ENCODE measurements at places on chromosomes 12 and 14.

- no peak for DNase-seq
Measured at GRCh38 chr12:97560786-97561618, 98.4 kb downstream of the RMST start.

- DNase-seq = no peak
Measured at GRCh38 chr12:91617818-91618217, 435.2 kb upstream of the DCN start.

- no peak for DNase-seq
Measured at GRCh38 chr12:102800565-102800964, 116.5 kb downstream of the PAH start.

GRCh38 chr14:21868442-21869046, 194.9 kb upstream of the OR4E1 start:
- no peak for DNase-seq

DNA sequence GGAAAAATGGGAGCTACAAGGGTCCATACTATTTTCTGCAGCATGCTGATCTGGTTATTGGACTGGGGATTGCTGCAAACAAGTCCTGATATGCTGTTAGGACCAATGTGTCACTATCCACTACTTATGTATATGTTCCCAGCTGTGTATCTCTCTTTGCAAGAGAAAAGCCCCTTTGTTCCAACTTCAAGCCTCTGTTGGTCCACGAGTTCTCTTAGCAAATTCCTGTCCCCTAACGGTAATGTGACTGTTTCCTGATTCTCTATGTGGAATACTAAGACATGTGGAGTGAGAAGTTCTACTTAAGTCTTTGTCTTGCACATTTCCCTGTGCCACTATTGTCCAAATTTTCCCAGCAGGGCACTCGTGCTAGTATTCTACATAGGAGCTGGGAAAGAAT, 557.7 kb downstream of the FSCB start:
- no peak for DNase-seq

GRCh38 chr12:98422812-98423211, 92.6 kb upstream of the TMPO start:
- no peak for DNase-seq

DNA sequence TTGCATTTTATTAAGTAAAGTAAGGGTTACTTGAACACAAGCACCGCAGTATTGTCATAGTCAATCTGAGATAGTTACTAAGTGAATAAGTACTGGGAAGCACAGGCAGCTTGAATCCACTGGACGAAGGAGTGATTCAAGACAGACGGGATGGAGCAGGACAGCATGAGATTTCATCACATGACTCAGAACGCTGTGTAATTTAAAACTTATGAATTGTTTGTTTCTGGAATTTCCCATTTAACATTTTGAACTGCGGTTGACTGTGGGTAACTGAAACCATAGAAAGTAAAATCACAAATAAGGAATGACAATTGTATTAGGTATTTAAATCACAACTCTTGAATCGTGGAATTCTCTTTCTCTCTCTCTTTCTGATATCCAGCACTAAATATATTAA, 1630.4 kb upstream of the SEL1L start:
- peak; percentile 84 for DNase-seq

DNA sequence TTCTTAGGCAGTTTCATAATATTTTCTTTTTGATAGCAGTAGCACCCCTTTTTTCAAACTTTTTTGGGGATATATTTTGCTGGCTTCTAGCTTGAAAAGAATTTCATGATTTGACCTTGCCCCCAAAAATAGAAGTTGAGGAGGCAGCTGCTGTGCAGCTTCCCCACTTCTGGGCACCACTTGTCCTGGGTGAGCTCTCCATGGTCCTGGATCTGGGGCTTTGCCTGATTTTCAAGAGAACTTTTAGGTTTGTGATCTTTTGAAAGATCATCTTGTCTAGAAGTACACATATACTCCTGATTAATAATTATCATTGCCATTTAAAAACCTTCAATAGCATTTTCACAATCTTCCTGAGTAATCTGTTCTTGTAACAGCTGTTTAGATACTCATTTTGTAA, 271.6 kb downstream of the NPAS3 start:
- DNase-seq = no peak

DNA sequence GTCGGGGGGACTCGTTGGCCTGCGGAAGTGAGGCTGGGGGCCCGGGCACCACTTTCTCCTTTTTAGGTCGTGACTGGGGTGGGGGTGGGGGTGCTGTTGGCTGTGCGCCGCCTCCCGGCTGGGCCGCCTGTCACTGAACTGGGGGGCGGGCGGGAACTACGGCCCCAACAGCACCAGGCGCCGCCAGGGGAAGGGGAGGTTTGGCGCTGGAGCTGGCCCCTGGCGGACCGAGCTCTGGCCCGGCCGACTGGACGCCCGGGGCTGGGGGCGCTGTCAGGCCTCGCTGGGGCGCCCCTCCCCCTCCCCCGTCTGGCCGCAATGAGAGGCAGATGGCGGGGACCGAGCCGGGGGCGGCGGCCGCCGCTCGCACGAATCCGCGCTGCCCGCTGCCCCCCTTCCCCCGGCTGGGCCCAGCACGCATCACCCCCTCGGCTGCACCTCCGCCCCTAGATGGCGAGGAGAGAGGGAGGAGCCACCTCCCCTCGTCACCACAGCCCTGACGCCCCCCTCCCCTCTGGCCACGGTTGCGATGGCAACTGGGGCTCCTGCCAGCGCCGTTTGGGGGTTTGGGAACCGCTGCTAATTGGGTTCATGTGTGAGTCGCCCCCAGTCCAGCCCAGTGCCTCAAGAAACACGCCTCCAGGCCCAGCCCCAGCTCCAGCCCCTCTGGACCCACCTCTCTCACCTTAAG, 723 bp downstream of the NFATC4 start:
- DNase-seq = no peak

DNA sequence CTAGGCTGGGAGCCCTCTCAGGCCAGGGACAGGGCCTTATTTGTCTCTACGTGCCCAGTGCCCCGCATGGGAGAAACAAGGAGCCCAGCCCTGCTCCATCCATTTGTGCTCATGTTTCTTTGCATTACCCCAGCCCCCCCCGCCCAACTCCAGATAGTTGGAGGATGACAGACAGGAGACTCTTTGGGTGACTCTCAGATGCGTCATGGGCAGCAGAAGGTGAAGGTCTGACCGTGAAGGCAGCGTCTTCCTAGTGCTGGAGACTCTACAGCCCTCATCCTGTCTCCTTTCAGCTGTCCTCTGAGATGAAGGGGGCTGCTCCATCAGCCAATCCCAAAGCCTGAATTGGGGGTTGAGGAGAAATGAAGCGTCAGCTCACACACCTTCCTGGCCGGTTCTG, 283 bp upstream of the PSMB11 start:
- DNase-seq = no peak

- DNase-seq = no peak
Measured at GRCh38 chr14:41607966-41608663, 1.4 kb downstream of the LRFN5 start.

GRCh38 chr12:16467272-16467671, 119.8 kb downstream of the MGST1 start:
- no peak for DNase-seq

- DNase-seq = no peak
Measured at GRCh38 chr12:124240493-124240892, 54.4 kb upstream of the RFLNA start.

GRCh38 chr12:81644503-81644902, 114.6 kb downstream of the PPFIA2 start:
- peak; percentile 35 for DNase-seq

DNA sequence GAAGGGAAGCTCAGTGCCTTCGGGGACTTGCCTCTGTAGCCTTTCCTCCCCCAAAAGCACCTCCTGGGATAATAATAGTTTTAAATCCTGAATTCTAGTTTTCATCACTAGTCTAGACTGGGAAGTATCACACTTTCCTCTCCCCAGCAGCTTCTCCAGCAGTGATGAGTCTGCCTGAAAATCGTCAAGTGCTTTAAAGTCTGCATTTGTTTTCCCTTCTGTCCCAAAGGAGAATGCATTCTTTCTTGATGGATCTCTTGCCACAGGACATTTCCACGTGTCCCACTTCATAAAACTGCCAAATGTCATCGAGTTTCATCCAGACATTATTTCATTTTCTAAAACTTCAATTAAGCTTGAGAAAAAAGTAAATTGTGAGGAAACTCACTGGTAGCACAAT, 15.0 kb downstream of the CSRP2 start:
- DNase-seq = no peak

DNA sequence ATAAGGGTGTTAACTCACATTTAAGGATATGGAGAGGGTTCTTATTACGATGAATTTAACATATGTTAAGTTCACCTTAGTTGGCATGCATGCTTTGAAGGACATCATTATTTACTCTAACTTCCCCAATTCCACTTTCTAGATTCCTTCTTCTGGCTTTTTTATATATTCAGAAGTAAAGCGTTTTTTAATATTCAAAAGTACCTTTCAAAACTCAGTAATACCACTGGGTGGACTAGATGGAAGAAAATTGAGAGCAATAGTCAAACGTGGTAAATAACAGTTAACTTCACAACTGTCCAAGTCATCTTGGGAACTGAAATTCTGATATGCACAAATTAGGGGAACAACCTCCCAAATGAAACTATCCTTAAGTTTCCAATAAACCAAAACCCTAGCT, 9.1 kb downstream of the SINHCAF start:
- no peak for DNase-seq

DNA sequence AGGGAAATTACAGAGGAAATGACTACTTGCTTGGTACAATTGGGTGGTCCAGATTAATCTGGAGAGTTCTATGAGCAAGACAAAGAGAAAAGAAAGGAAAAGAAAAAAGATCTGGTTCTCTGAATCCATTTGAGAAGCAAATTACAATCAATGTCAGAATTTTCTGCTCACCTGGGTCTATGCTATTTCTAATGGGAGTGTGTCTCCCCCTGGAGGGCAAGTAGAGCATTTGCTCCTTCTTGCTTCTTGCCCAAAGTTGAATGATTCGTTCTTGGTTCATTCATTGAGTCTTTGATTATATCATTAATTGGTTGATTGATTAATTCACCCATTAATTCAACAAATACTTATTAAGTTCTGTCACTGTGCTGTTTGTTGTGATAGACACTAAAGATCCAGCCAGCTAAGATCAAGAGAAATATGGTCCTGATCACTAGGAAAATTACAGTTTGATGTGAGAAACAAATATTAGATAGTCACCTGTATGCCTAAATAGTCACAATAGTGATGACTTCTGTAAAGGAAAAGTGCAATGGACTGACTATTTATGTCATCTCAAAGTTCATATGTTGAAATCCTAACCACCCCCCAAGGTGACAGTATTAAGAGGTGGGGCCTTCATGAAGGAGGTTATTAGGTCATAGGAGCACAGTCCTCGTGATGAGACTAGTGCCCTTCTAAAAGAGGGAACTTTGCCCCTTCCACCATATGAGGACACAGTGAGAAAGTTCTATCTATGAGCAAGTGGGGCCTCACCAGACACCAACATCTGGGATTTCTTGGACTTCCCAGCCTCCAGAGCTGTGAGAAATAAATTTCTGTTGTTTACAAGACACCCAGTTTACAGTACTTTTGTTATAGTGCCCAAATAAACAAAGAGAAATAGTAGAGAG, 8.0 kb upstream of the ASB8 start:
- peak; percentile 15 for DNase-seq

- no peak for DNase-seq
Measured at GRCh38 chr14:31449971-31450610, 7.2 kb downstream of the DTD2 start.

- no peak for DNase-seq
Measured at GRCh38 chr12:77645966-77646598, 184.6 kb upstream of the NAV3 start.

- no peak for DNase-seq
Measured at GRCh38 chr14:75643985-75644384, 16.7 kb downstream of the ERG28 start.

DNA sequence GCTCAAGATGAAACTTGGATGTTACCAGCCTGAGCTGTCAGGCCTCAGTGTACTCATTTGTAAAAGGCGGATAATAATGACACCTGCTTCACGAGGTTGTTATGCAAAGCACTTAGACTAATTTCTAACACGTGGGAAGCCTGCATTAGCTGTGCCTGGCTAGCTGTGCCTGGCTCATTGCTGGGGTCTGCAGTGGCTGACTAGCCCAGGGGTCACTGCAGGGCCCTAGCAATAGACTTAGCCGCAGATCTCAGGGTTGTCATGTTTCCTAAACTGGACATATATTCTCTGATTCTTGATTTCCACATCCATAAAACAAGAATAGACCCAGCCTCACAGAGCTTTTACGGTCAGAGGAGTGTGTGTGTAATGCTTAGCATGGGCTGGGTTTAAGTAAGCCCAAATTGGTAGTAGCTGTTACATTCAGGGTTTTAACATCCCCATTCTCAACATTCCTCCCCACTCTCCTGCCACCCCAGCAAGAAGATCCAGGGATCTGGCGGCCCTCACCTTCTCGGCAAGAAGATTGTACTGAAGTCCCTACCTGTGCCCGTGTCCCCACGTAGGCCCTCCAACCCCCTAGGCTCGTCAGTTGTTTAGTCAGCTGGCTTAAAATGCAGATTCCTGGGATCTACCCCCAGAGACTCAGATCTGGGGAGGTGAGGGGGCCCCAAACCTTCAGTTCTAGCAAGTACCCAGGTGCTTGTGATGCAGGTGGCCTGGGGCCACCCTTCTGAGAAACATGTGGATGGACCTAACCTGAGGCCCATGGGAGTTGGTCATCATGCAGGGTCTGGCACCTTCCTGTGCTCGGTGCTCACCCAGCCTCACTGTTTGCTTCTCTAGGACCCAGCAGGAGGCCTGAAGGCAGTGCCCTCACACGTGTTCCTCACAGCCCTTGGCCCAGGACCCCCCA, 8.6 kb downstream of the NR4A1 start:
- DNase-seq = no peak

DNA sequence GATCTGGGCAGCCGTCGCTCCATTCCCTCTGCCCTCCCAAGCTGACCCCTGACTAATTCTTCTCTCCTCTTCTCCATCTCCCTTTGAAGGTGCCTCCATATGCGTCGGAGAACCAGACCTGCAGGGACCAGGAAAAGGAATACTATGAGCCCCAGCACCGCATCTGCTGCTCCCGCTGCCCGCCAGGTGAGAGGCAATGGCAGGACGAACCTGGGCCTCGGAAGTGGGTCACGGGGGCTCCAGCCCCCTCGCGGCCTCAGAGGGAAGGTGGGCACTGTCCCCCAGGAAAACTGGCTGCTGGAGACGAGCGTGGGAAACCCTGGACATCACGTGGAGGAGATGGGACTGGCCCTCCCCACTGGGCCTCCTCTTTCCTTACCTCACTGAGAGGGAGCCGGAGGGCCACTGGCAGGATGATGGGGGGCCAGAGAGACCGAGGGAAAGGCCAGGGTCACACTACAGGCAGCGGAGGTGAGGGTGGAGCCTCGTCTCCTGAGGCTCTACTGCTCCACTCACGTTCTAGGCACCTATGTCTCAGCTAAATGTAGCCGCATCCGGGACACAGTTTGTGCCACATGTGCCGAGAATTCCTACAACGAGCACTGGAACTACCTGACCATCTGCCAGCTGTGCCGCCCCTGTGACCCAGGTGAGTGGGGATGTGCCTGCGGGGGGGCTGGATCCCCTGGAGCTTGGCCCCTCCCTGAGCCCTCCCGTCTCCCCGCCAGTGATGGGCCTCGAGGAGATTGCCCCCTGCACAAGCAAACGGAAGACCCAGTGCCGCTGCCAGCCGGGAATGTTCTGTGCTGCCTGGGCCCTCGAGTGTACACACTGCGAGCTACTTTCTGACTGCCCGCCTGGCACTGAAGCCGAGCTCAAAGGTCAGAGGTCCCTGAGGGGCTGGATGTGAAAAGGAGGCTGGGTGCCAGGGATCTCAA, 806 bp downstream of the LTBR start:
- no peak for DNase-seq

Measured in HS-5 (cell line).